Upper lobe of left lung (tissue), 6 donors: ENCODE measurements at places on chromosomes 3 and 15. TPM values are rescaled to one million over a fixed set of nuclear protein-coding genes. Genes with fewer than 3 reads are reported as not detected.

- no peak for DNase-seq
- no peak overlapping the region for H3K4me3 ChIP-seq
- H3K27me3 ChIP-seq = no peaks in the 10 kb centered on the region
- no peaks in the 10 kb centered on the region for H3K36me3 ChIP-seq
- H3K27ac ChIP-seq = no peak overlapping the region
Observed at GRCh38 chr3:128521715-128522114, 28.7 kb upstream of the GATA2 start.

PSTPIP1 gene
- 21.9 TPM for total RNA-seq

DNA sequence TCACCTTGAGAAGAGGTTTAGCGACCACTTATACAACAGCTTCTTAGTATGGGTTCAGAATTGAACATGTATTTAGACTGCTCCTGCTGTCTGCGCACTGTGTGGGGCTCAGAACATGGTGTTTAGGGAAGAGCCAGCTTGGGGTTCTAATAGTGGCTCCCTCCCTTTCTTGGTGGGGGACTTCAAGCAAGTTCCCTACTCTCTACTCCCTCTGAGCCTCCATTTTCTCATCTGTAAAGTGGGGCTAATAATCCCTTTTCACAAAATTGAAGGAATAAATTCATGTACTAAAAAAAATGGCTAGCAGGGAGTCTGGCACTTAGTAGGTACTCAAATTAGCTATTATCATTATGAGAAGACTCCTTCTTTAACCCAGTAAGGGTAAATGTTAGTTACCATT is 97.5 kb upstream of the SPATA12 start:
- H3K36me3 ChIP-seq = no peaks in the 10 kb centered on the region
- H3K27ac ChIP-seq = no peak overlapping the region
- H3K27me3 ChIP-seq = no peaks in the 10 kb centered on the region
- H3K4me3 ChIP-seq = no peak overlapping the region

GRCh38 chr3:115704661-115705338 is 81.5 kb downstream of the GAP43 start:
- no peaks in the 10 kb centered on the region for H3K36me3 ChIP-seq
- H3K27me3 ChIP-seq = no peaks in the 10 kb centered on the region
- H3K27ac ChIP-seq = no peak overlapping the region

DNA sequence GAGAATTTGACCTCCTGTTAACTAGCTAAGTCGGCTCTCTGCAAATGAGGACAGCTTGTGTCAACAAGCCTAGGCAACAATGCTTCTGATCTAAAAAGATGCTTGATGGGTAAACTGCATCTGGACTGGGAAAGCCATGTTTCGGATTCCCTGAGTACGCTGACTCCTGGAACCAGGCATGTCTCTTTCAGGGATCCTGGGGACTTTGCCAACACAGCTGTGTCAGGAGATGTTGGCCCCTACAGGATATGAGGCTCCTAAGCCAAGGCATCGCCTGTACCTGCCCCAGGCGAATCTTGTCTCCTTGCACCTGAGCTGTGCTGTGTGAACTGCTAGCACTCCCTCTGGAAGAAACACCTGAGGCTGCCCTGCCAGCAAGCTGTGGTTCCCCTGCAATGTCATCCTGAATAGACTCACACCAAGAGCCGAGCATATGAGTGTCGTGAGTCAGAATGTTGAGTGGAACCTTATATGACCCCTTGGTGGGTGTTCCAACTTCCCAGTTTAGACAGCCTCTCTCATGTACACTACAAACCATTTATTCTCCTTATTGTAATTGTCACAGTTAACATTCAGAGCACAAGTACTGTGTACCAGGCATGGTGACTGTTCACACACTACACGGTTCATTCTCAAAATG is 17.0 kb downstream of the EOGT start:
- H3K4me3 ChIP-seq = no peak overlapping the region
- DNase-seq = no peak
- H3K27me3 ChIP-seq = no peaks in the 10 kb centered on the region
- no peak overlapping the region for H3K27ac ChIP-seq
- H3K36me3 ChIP-seq = peaks cover 48% of the 10 kb centered on the region
- H3K4me1 ChIP-seq = peaks cover 4% of the 10 kb centered on the region

DNA sequence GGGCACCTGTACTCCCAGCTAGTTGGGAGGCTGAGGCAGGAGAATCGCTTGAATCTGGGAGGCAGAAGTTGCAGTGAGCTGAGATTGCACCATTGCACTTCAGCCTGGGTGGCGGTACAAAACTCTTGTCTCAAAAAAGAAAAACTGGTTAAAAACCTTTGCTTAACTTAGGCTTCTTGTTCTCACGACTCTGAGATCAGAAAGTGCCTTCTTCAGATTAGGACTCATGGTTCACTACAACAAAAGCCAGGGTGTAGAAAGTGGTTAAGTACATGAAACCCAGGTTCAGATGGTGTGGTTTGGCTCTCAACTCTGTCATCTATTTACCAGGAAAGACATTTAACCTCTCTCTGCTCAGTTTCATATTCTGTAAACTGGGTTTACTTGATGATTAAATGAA is 168.4 kb downstream of the TUSC7 start:
- no peak for DNase-seq
- no peaks in the 10 kb centered on the region for H3K36me3 ChIP-seq
- no peak overlapping the region for H3K27ac ChIP-seq
- H3K27me3 ChIP-seq = no peaks in the 10 kb centered on the region

- H3K4me3 ChIP-seq = no peak overlapping the region
- no peaks in the 10 kb centered on the region for H3K36me3 ChIP-seq
- DNase-seq = no peak
- peaks cover 11% of the 10 kb centered on the region for H3K4me1 ChIP-seq
- no peaks in the 10 kb centered on the region for H3K27me3 ChIP-seq
- H3K27ac ChIP-seq = no peak overlapping the region
Observed at GRCh38 chr3:112335434-112335781, 2.5 kb downstream of the CD200 start.

DNA sequence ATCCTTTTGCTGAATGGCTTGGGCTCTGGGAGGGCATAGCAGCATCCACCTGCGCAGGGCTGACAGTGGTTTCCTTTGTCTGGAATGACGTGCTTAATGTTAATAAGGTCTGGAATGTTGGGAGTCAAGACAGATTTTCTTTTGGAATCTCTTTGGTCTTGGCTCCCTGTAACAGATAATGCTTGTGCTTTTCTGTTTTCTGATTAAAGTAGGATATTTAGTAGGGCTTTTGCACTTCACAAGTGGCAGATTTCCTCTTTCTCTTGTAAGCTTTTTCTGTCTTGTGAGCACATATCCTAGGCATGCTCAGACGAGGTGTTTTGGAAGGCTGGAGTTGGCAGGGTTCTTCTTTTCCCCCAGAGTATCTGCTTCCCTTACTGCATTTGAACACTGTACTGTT is 189.6 kb downstream of the GHSR start:
- H3K4me1 ChIP-seq = peaks cover 9% of the 10 kb centered on the region
- H3K27me3 ChIP-seq = no peaks in the 10 kb centered on the region
- DNase-seq = no peak
- H3K27ac ChIP-seq = peak overlapping the region; percentile 45
- peaks cover 21% of the 10 kb centered on the region for H3K36me3 ChIP-seq

- DNase-seq = no peak
- H3K4me1 ChIP-seq = no peaks in the 10 kb centered on the region
- no peak overlapping the region for H3K27ac ChIP-seq
Observed at GRCh38 chr3:2458816-2459215, 360.1 kb downstream of the CNTN4 start.

DNA sequence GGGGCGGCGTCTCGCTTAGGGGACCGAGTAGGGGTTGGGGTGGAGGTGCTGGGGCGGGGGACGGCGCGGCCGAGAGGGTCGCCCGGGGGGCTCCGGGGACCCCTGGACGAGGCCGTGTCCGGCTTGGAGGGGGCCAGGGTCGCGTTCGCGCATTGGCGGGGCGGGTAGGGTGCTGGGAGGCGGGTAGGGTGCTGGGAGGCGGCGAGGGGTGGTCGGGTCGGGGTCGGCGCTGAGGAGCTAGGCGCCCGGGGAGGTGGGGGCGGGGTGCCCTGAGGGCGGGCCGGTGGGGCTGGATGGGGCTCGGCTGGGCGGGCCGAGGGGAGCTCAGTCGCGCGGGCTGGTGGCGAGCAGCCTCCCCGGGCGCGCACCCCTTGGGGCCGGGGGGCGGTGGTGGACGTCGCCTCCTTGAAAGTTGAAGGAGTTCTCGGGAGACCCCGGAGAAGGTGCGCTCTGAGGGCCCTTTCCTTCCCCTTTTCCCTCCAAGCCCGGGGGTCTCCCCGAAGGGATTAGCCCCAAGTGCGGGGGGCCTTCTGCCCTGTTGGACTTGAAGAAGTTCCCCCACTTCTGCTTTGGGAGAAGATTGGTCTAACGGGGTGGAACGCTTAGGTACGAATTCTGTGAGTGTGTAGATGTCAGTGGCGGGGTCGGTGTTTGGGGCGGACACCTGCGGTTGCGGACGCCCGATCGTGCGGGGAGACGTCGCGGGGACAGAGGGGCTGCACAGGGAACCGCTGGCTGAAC is 543 bp downstream of the MEF2A start:
- no peaks in the 10 kb centered on the region for H3K27me3 ChIP-seq
- peak overlapping the region; percentile 63 for H3K4me3 ChIP-seq
- DNase-seq = peak; percentile 44
- H3K4me1 ChIP-seq = peaks cover 38% of the 10 kb centered on the region
- H3K36me3 ChIP-seq = no peaks in the 10 kb centered on the region

CACNA2D3 gene
- 2.9 TPM for total RNA-seq

PAQR9 gene
- total RNA-seq = not detected

DNA sequence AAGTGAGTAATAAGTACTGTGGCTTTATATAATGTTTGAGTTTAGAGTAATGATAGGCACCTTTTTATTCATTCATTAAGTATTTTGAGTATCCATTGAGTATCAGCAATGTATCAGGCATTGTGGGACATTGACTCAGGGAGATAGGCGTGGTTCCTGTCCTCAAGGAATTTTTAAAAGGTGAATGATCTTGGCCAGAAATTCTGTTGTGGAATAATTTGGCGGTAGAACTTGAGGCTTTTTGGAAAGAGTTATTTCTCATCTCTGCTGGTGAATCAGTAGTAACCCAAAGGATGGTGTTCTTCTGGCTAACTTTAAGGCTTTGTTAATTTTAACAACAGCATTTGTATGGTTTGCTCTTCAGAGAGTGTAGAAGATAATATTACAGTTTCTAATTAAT is 2.0 kb downstream of the RAB7A start:
- peak overlapping the region; percentile 69 for H3K4me3 ChIP-seq
- no peaks in the 10 kb centered on the region for H3K27me3 ChIP-seq
- no peaks in the 10 kb centered on the region for H3K36me3 ChIP-seq

DNA sequence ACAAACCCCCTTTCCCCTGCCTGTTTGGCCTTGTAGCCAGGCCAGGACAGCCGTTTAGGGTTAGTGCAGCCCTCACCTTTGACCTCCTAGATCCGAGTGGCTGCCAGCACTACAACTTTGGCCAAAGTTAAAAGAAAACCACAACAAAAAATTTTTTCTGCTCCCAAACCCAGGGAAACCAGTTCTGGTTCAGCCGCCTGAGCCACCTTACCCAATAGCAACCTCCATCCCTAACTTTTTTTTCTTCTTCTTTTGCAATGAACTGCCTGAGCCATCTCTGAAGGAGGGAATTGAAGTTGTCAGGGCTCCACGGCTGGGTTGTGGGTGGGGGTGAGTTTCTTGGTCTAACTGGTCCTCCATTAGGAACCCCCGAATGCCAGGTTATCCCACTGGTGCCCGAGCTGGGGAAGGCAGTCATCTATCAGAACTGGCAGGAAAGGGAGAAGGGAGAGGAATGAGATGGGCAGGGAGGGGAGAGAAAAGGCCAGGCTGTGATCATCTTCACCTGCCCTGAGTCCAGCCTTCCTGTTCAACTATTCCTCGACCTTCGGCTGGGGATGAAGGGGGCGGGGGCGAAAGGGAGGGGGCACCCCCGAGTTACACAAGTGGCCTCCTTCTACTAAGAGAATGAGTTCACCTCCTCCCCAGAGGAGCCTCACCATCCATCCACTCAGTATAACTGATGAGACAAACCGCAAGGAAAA is 6.2 kb upstream of the NR2F2 start:
- H3K36me3 ChIP-seq = no peaks in the 10 kb centered on the region
- DNase-seq = no peak
- H3K4me3 ChIP-seq = peak overlapping the region; percentile 55

APOD gene
- 53.5 TPM for total RNA-seq

- H3K4me1 ChIP-seq = no peaks in the 10 kb centered on the region
- no peak overlapping the region for H3K4me3 ChIP-seq
- no peak overlapping the region for H3K27ac ChIP-seq
- H3K27me3 ChIP-seq = no peaks in the 10 kb centered on the region
Observed at GRCh38 chr3:25265284-25265683, 162.8 kb upstream of the RARB start.

AAGAB gene
- total RNA-seq = 28.1 TPM

DNA sequence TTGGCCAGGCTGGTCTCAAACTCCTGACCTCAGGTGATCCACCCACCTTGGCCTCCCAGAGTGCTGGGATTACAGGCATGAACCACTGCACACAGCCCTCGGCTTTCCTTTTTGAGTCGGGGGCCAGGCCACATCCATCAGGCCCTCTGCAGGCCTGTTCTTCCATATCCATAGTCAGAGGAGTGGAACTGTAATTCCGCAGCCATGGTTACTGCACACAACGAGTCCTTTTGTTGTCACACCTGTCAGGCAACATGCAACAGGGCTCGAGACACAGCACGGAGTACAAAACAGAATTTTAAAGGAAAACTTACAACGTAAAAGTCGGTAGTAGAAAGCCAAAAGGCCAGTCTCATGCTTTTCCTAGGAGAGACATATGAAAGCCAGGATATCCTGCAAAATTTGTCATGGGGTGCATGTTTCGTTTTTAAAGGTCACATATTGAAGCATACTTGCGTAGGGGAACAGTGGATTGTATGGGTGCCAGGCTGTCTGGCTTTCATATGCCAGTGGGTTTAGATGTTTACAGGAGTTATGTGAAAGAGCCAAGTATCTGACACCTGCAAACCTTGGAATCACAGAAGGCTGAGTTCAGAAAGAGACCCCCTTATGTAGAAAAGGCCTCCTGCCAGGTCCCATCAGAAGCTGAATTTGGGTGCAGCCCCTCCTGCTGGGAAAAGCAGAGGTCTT is 63.2 kb upstream of the LPP start:
- H3K4me1 ChIP-seq = no peaks in the 10 kb centered on the region
- no peak overlapping the region for H3K27ac ChIP-seq
- no peak for DNase-seq
- H3K4me3 ChIP-seq = no peak overlapping the region
- no peaks in the 10 kb centered on the region for H3K36me3 ChIP-seq

DNA sequence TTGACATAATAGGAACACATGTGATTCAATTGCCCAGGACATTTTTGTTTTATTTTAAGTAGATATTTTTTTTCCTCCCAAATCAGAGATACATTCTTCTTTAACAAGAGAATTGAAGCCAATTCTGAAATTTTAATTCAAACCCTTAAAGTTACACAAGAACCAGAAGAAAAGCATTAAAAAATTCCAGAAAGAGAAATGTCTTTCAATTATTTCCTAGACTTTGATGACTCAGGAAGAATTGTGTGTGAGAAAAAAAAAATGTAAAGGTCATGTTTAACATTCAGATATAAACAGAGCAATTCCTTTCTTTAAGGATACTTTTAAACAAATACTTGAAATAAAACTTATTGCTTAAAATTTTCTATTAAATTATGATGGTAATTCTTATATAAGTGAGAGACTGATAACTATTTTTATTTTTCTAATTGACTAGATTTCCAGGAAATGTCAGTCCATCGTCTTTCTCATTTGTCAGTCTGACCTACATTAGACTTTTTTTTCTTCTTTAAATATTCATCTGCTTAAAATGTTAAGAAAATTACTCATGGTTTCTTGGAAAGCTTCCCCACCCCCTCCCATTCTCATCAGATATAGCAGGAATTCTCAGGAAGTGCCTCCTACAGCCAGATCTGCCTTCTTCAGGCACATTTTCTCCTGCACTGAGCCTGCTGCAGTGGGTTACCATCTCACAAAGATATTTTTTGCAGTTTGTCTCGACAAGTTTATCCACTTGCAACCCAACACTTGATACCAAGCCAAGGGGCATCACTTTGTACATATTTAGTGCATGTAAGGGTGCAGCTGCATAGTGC is 261.8 kb upstream of the CBLB start:
- H3K36me3 ChIP-seq = no peaks in the 10 kb centered on the region
- DNase-seq = no peak
- H3K4me1 ChIP-seq = no peaks in the 10 kb centered on the region
- H3K27me3 ChIP-seq = no peaks in the 10 kb centered on the region
- no peak overlapping the region for H3K4me3 ChIP-seq

FAM174B gene
- total RNA-seq = 64.8 TPM
